T-helper 2 cell treated with Interferon-gamma antibody and Interleukin-4, amounts not matched to agents 100 ng/mL and 5 ng/mL, for 36 hours (primary cell): ENCODE measurements at places on chromosomes 7 and 10. TPM values are rescaled to one million over a fixed set of nuclear protein-coding genes. Genes with fewer than 3 reads are reported as not detected.

Gene ADGRA1
- total RNA-seq = not detected in 2 replicates

Gene CUBN
- 0.55 and 0.89 TPM in 2 replicates for total RNA-seq

Gene TRDMT1
- 9.8 and 10.5 TPM in 2 replicates for total RNA-seq

Gene CPA1
- not detected in 2 replicates for total RNA-seq

Gene CDK1
- 118 TPM in 2 replicates for total RNA-seq

Gene UNCX
- not detected in 2 replicates for total RNA-seq

Gene CASTOR2
- 3.7 TPM in 2 replicates for total RNA-seq

Gene WAPL
- 49.6 and 53.4 TPM in 2 replicates for total RNA-seq

Gene RPP38
- 16.3 and 16.4 TPM in 2 replicates for total RNA-seq

Gene KCNIP2
- total RNA-seq = 4.2 and 4.6 TPM in 2 replicates

Gene CPA2
- not detected in 2 replicates for total RNA-seq

Gene ASB10
- total RNA-seq = not detected in 2 replicates

Gene MLXIPL
- total RNA-seq = not detected in 2 replicates

Gene FBXO24
- total RNA-seq = 1.0 and 1.2 TPM in 2 replicates

Gene NXPH1
- not detected in 2 replicates for total RNA-seq

Gene ZNF25
- total RNA-seq = 5.0 and 5.6 TPM in 2 replicates
